ENCODE measurements at places on chromosomes 3 and 15. TPM values are rescaled to one million over a fixed set of nuclear protein-coding genes. Genes with fewer than 3 reads are reported as not detected.

- H3K27me3 ChIP-seq, result no peaks in the 10 kb centered on the region
- H3K4me3 ChIP-seq, result peak overlapping the region; percentile 94
- no peaks in the 10 kb centered on the region for H3K36me3 ChIP-seq
- DNase-seq, result no peak
- no peak overlapping the region for H3K27ac ChIP-seq
Measured at GRCh38 chr3:43692085-43692855, 1.5 kb downstream of the ABHD5 start.

DNA sequence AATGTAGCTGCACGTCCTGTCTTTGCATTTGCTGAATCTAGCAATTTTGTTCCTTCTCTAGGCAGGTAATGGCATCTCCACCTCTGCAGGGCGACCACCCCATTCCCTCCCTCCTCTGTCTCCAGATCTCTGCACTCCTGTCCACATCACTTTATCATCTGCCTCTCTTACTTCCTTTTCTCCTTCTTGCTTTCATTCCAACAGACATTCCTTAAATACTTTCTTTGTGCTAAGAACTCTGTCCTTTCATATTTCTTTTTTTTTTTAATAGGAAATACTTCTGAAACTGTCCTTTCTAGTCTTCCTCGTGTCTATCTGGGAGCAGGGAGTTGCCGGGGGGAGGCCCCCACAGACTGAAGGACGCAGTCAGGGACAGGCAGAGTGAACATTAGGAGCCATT lies 7.2 kb downstream of the ITIH3 start:
- no peaks in the 10 kb centered on the region for H3K4me1 ChIP-seq
- H3K27ac ChIP-seq, result no peak overlapping the region
- no peak for DNase-seq
- no peaks in the 10 kb centered on the region for H3K36me3 ChIP-seq

DNA sequence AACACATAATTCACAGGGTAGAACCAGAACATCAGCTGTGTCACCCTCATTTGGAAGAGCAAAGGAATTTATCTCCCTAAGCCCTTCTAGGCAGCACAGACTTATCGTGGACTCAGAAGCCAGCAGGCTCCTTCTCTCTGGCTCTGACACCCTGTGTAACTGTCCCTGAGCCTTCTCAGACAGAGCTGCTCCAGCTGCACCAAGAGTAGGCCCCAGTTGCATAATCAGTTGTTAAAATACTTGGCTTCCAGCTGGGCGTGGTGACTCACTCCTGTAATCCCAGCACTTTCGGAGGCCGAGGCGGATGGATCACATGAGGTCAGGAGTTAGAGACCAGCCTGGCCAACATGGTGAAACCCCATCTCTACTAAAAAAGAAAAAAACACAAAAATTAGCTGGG lies 49.4 kb upstream of the ACVR2B start:
- H3K36me3 ChIP-seq, result peaks cover 35% of the 10 kb centered on the region
- no peaks in the 10 kb centered on the region for H3K27me3 ChIP-seq
- H3K4me3 ChIP-seq, result no peak overlapping the region

SLC22A14 gene
- 0.19 TPM for total RNA-seq

ALPK3 gene
- total RNA-seq, result 20.2 TPM
